ENCODE measurements at places on chromosomes 2 and 18.

DNA sequence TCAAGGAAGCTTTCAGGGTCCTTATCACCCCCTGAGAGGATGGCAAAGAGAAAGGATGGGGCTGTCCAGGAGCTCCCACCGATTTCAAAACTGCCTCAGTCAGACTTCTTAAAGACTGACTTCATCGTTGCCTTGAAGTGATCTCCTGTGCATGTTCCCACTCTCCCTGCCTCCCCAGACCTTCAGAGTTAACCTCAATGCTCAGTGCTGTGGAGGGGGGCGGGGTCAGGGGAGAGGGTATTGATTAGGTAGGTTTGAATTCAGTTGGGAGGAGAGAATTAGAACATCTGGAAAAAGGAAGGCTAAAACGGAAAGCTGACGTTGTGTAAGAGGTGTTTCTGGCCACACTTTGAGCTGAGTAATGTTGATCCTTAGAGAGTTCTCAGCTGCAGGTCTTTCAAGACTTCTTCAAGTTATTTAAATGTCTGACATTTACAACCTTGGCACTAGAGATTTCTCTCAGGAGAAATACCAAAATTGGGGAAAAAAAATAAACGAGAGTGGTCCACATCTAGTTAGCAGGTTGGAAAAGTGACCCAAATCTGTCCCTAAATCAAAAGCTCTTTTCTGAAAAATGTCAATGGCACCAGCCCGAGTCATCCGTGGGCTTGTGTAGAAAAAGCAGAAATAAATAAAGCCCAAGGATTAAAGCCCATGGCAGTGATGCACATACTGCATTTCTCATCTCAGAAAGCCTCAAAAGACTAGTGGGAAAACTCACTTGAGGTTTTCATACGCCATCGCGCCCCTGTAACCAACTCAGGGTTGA is 134.7 kb upstream of the EPAS1 start:
- DNase-seq = no peak

GRCh38 chr18:12839526-12840196 is 44.4 kb downstream of the PTPN2 start:
- no peak for DNase-seq

GRCh38 chr18:13934676-13935075 is 19.3 kb upstream of the MC2R start:
- no peak for DNase-seq

- DNase-seq = no peak
These were observed at the start of gene LYG2 for GRCh38 chr2:99255491-99256318. LYG2 (minus strand) TSS chr2:99255666; CDS start chr2:99254260, 1,406 bp downstream.

Data from stimulated activated CD8-positive, alpha-beta memory T cell treated with anti-CD3 and anti-CD28 coated beads, Interleukin-7, amount 100 ng/mL, for 1 hour (primary cell).